ENCODE measurements at places on chromosomes 2 and 18. TPM values are rescaled to one million over a fixed set of nuclear protein-coding genes. Genes with fewer than 3 reads are reported as not detected.

Gene RAMP1
- total RNA-seq = 1.6 TPM

- DNase-seq = no peak
Measured at GRCh38 chr2:43934567-43934966, 61.2 kb downstream of the LRPPRC start.

- peak; percentile 52 for DNase-seq
Measured at GRCh38 chr18:37537868-37538525, 27.6 kb downstream of the CELF4 start.

- no peak for DNase-seq
Measured at GRCh38 chr2:180679693-180680092, 300.7 kb upstream of the UBE2E3 start.

Gene CXCR1
- under 0.01 TPM for total RNA-seq

Gene TEX44
- total RNA-seq = not detected

DNA sequence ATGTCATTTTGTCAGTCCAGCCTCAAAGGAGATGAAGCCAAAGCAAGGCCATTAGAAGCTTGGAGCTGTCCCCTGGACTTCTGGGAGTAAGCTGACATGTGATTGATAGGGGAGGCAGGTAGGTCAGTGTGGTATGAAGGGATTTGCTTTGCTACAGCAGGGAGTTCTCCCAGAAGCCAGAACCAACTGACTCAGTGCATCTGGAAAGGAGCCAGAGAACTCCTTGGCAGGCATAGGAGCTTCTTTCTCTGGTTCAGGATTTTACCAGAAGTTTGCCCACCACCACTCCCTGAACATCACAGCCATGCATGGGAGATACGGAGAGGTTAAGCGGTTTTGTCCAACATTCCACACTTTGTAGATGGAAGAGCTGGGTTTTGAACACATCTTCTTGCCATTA is 24.5 kb upstream of the KCNE4 start:
- DNase-seq = no peak

Gene IL1A
- total RNA-seq = under 0.01 TPM

Gene TNFAIP6
- total RNA-seq = 0.27 TPM

- peak; percentile 38 for DNase-seq
Measured at GRCh38 chr2:236607471-236608187, 38.0 kb downstream of the ACKR3 start.

Gene OXER1
- 1.3 TPM for total RNA-seq

- peak; percentile 30 for DNase-seq
Measured at GRCh38 chr2:157261199-157261782, 3.8 kb downstream of the GALNT5 start.

Gene APCDD1
- 0.27 TPM for total RNA-seq

- no peak for DNase-seq
Measured at GRCh38 chr18:12497839-12498238, 90.1 kb downstream of the PRELID3A start.

DNA sequence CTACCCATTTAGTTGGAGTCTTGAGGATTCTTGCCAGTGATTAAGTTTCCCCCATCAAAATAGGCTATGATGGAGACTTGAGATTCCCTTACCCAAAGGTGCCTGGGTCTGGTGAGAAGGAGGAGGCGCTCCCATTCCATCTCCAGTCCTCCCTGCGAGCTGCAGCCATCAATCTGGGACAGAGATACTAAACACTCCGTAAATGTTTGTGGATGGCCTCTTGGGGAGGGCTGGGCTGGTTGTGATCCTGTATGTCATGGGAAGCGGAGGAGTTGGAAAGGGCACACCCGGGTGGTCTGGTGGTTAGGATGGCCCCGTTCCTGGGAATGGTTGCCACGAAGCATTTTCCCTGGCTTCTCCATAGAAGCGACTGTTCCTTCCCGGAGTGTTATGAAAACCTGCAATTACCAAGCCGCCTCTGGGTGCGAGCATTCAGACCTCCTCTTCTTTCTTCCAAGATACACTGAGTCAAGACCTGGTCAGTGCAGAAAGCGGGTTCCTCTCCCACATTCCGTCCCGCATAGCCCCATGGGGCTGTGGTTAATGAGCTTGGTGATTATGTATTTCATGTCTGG is 196.9 kb downstream of the CTIF start:
- DNase-seq = no peak

- no peak for DNase-seq
Measured at GRCh38 chr2:127910415-127910814, 24.7 kb upstream of the AMMECR1L start.

DNA sequence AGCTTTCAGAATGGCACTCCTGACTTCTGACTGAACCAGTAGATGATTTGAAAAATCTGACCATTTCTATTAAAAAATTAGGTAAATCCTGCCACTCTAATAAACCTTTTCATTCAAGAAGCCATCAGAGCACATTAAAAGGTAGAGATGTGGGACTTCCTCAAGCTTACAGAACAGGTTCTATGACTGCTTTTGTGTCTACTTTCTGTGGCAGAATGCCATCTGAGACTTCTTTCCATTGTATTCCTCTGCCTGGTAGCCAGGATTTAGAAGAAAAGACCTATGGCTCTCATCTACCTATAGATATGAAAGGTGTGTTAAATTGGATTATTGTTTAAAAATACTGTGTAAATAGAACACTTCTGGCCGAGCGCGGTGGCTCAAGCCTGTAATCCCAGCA is 99.9 kb upstream of the NABP1 start:
- no peak for DNase-seq

GRCh38 chr18:36107477-36107876 is 21.7 kb downstream of the SLC39A6 start:
- no peak for DNase-seq

Gene MYL12B
- total RNA-seq = 141 TPM

Gene GDF7
- 2.2 TPM for total RNA-seq

DNA sequence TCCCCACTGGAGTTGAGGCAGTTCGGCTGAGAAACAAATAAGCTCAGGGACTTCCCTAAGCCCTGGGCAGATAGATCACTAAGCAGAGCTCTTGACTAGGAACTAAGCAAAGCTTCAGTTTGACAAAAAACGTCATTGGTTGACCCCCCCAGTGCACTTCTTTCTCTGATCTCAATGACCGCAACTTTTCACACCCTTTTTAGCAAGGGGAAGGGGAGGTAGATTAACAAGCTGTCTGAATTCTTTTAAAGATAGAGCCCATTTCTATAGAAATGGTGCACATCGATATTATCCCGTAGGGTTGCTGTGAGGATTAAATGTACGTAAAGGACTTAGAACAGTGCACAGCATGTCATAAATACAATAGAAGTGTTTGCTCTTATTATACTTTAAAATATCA is 42.5 kb downstream of the PIEZO2 start:
- DNase-seq = no peak

GRCh38 chr2:174977364-174977763 is 27.8 kb downstream of the CHN1 start:
- DNase-seq = no peak

All from hematopoietic multipotent progenitor cell (in vitro differentiated cells).